ENCODE measurements at places on chromosomes 1 and 21.

- peak; percentile 26 for DNase-seq
Measured at GRCh38 chr1:25590096-25590824, 26.3 kb upstream of the MAN1C1 start.

DNA sequence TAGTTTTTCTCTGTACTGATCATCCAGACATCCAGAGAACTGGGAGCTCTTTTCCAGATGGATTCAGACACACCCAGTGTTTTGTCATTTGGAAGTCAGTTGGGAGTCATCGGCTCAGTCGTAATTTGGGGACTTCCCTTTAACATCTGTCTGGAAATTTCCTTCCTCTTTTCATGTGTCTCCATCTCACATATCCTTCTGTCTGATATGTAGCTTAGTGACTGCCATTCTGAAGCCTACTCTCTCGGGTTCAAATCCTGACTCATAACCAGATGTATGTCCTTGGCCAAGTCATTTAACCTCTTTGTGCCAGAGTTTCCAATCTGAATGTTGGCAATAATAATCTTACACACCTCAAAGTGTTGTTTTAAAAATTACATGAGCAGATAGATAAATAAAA lies 3.0 kb downstream of the MORC3 start:
- DNase-seq: peak; percentile 72

- DNase-seq: peak; percentile 86
Measured at GRCh38 chr1:43009274-43009673, 50.6 kb upstream of the SLC2A1 start.

GRCh38 chr1:30472526-30472925 lies 250.9 kb downstream of the MATN1 start:
- DNase-seq: no peak

DNA sequence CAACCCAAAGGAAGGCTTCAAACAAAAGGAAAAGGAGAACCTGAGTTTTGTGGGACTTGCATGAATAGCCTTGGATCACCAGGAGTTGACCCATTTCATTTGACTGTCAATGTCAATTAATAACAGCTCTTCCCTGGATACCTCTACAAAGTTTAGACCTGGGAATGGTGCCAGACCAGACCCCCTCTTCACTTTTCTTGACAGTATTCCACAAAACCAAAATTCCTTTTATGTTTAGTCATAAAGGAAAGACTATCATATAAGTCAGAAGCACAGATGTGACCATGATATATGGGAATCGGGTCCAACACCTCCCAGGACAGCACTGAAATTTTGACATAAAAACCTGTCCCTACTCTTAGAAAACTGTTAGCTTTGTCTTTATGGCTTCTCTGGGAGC lies 191.8 kb downstream of the LYPLAL1 start:
- no peak for DNase-seq
